PC-3 (cell line): ENCODE measurements at places on chromosomes 7 and 10. TPM values are rescaled to one million over a fixed set of nuclear protein-coding genes. Genes with fewer than 3 reads are reported as not detected.

The TMEM130 gene
- total RNA-seq: not detected in 2 replicates

The TMEM248 gene
- total RNA-seq: 61.1 and 66.1 TPM in 2 replicates

DNA sequence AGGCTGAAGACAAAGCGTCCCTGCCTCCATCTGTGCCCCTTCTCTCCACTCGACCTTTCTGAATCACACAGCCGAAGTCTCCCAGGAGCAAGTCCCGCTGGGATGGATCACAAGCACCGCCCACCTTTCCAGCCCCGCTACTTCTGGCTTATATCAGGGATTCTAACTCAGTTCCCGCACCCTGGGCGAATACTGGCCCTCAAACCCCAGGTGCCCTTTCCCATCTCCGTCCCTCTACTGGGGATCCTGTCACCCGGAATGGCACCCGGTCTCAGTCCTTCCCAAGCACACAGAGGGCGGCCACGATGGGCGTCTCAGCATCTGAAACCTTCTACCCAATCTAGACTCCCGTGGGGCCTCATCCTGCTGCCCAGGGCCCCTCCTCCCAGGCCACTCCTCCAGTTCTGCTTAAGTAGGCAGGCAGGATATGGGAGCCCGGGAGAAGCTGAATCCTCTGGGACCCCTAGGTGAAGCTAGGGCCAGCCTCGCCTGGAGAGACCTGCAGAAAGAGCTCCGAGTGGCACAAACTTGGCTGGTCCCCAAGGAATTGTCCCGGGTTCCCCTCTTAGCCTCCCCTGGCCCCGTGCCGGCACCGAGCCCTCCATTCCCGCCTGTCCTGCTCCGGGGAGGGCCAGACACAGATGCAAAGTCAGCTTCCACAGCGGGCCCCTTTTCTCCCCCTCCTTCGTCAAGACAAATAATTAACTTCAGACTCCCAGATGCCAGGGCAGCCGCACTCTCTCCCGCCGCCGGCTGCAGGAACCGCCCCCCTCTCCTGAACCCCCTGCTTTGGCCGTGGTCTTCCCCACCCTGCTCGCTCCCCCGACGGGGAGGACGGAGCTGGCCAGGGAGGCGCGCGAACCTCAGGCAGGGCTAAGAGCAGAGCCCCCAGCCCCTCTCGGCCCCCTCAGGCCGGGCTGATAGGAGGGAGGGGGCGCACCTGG lies 612 bp downstream of the KCP start:
- DNase-seq: no peak

GRCh38 chr7:27312820-27313219 lies 70.2 kb downstream of the EVX1 start:
- DNase-seq: no peak

- DNase-seq: peak; percentile 72
Measured at GRCh38 chr10:96831867-96832720, at the start of gene LCOR. TSS of gene LCOR (plus strand) at chr10:96832298. CDS start at chr10:96949058, 116,760 bp downstream.

DNA sequence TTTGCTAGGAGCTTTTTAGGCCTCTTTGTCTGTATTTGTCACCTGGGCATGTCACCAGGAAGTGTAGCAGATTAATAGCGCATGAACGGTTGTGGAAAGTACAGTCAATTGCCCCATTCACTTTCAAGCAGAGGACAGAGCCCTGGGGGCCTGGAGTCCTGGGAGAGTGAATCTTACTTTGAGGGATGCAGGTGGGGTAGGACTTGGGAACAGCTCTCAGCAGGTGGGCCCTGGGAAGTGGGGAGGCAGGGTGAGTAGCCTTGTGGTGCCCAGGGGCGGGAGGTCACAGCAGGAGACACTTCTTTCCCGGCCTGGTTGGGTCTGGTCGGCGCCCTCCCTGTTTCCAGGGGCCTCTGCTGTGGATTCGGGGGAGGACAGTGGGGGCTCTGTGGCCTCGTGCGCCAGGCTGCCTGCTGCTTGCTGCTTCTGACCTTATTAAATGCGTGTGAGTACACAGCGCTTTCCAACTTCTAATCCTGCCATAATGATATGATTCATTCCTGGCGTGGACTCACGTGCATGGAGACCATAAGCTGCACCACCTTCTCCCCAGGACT lies 51.6 kb upstream of the AQP1 start:
- DNase-seq: peak; percentile 19

DNA sequence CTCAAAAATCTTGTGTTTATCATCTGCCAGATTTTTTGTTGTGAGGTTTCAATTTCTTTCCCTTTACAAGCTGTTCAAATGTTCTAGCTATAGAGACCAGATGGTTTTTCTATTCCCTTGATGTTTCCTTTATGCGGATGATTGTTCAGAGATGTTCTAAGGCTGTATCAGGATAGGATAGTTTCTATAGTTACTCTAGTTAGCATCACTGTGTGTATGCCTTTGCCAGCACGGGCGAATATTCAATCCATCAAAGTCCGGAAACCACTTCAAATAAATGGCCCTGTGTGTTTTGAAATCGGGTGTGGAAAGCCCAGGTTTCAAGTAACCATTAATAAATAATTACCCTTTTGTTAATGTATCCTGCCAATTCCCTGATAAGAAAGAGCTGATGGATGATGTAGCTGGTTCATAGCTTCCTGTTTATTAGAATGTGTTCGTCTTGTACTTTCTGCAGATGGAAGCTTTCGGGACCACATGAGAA lies 149.8 kb upstream of the PRKCQ start:
- DNase-seq: no peak

GRCh38 chr7:97460433-97460832 lies 271.5 kb upstream of the TAC1 start:
- no peak for DNase-seq

DNA sequence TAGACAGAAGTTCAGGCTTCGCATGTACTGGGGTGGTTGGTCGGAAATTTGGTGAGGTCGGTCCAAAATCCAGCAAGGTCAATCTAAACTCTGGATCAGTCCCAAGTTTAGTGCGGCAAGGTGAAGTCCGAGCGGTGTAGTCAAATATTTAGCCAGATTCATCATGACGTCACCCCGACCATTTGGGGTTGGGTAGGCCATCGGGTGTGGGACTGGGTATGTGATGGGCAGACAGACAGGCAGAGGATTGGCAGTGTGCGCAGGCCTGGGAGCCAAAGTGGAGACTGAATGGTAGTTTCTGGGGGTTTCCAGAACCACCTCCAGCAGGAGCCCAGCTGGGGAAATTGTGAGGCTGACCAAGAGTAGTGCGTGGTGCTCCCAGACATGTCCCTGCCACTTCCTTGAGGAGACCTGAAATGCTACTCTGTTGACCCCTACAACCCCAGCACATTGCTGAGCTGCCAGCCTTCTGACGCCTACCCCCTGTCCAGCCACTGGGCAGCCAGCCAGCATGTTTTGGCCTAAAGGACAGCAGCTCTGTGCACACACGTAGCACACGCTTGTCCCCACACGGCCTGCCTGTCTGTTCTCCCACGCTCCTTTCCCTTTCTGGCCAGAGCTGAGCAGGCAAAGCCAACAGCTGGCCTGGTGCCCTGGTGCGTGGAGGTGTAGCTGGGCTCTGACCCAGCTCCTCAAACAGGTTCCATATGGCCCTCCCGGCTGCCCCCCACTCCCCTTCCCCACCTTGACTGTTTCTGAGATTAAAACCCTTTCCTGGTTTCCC lies 55.9 kb downstream of the FAM241B start:
- DNase-seq: peak; percentile 67

GRCh38 chr10:71580415-71580814 lies 139.2 kb downstream of the C10orf105 start:
- DNase-seq: no peak

DNA sequence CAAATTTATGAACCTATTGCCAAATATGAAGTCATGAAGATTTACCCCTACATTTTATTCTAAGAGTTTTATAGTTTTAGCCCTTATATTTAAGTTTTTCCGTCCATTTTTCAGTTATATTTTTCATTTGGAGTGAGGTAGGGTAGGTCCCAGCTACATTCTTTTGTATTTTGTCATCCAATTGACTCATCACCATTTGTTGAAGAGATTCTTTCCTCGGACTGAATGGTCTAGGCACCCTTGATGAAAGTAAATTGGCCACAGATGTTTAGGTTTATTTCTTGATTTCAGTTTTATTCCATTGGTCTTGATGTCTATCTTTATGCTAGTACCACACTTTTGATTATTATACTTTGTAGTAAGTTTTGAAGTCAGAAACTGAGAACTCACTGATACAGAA lies 22.7 kb downstream of the CYP2C19 start:
- DNase-seq: peak; percentile 4

The AKR1C8 gene
- total RNA-seq: not detected in 2 replicates

The TMEM106B gene
- 32.5 and 41.6 TPM in 2 replicates for total RNA-seq

DNA sequence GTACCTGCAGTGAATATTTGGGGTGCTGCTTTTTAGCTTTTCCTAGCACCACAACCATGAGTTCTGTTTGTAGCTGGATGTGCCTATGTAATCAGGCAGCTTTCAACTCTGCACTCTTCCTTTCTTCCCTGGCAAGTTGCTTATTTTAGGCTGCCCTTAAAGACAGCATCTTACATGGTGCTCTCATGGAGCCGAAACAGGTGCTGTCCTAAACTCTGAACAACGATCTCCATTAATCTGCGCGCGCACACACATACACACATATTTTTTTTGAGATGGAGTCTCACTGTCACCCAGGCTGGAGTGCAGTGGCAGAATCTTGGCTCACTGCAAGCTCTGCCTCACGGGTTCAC lies 9.1 kb downstream of the RPS24 start:
- no peak for DNase-seq

GRCh38 chr10:125155101-125155500 lies 5.3 kb downstream of the CTBP2 start:
- no peak for DNase-seq

DNA sequence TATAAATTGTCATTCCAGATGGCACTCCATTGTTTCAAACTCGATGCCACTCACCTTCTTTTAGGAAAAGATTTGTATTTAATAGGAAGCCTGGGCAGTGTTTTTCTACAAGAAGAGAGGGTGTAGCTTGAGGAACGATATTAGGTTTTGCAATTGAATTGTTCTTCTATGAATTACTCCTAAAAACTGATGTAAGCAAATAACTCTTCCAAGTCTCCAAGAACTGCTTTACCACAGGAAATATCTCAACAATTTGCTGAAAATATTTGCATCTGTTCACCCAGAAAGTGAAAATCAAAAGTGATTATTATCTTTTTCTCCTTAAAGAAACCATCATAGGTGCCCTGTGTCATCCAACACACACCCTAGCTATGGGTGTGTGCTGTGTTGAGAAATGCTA lies 261.3 kb upstream of the MEOX2 start:
- DNase-seq: no peak

- DNase-seq: no peak
Measured at GRCh38 chr10:21954132-21954531, 49.4 kb downstream of the DNAJC1 start.

The SP8 gene
- not detected in 2 replicates for total RNA-seq

- peak; percentile 39 for DNase-seq
Measured at GRCh38 chr10:23157691-23158369, 34.3 kb upstream of the PTF1A start.

The SSC4D gene
- total RNA-seq: 0.86 and 1.3 TPM in 2 replicates

DNA sequence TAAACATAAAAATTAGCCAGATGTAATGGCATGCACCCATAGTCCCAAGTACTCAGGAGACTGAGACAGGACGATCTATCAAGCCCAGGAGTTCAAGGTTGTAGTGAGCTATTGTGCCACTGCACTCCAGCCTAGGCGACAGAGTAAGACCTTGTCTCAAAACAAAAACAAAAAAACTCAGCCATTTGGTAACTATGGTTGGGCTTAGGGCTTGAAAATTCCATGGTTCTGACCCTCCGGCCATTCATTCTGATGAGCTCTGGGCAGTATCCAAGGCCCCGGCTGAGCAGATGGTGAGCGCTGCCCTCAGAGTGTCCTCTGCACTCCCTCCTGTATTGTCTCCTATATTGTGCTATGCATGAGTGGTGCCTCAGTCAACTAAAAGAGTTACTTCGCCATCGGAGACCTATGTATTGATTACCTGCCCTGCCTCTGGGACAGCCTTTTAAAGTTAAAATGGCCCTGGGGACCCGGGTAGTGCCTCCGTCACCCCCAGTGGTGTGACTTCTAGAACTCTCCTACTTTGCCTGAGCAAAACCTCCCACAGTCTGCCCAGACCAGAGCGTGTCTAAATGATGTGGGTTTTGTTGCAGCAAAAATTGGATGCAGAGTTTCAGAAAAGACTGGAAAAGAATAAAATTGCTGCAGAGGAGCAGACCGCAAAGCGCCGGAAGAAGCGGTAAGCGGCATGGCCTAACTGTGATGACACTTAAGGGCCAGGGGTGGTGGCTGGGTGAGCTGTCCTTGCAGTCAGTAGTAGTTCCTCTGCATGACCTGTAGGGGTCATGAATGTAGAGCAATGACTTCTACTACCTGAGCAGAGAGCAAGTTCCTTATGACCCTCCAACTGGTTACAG lies 8.1 kb downstream of the PRKRIP1 start:
- DNase-seq: peak; percentile 59

The KIF11 gene
- 25.5 and 26.2 TPM in 2 replicates for total RNA-seq

- peak; percentile 74 for DNase-seq
Measured at GRCh38 chr10:97731346-97732051, 5.4 kb upstream of the ZFYVE27 start.

DNA sequence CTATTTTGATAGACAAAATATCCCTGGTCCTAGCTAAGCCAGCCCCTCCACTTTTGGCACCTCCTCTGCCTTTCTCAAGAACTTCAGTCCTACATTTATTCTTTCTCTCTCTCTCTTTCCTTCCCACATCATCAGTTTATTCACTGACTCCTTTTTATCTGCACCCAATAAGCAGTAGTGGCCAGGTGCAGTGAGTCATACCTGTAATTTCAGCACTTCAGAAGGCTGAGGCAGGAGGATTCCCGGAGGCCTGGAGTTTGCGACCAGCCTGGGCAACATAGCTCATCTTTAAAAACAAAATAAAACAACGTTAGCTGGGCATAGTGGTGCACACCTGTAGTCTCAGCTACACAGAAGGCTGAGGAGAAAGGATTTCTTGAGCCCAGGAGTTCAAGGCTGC lies 19.4 kb upstream of the NRP1 start:
- DNase-seq: peak; percentile 95

DNA sequence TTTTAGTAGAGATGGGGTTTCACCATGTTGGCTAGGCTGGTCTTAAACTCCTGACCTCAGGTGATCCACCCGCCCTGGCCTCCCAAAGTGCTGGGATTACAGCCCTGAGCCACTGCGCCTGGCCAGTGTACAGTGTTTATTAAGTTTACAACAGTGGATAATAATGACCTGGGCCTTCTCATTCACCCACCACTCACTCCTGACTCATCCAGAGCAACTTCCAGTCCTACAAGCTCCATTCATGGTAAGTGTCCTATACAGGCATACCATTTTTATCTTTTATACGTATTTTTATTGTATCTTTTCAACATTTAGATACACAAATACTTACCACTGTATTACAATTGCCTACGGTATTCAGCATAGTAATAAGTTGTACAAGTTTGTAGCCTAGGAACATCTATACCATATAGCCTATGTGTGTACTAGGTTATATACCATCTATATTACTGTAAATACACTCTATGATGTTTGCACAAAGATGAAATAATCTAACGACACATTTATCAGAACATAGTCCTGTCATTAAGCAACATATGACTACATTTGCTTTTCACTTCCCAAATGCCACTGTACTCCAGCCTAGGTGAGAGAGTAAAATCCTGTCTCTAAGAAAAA lies 17.1 kb downstream of the HOXA1 start:
- DNase-seq: peak; percentile 70

DNA sequence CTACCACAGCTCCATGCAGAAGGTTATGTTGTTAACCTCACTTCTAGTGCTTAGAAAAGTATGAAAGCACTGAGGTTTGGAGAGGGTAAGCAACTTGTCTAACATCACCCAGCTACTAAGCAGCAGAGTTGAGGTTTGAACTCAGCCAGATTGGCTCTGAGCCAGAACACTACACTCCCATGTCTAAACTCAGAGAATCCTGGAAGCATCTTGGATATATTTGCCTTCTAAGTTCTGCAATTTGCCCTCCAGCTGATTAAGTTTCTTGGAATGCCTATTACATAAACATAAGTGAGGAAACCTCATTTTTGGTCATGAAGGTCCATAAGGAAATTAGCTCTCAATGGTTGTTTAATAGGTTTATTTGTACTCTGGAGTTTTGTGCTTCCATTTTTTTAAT lies 78.1 kb upstream of the PHYHIPL start:
- DNase-seq: no peak
